ENCODE measurements at places on chromosomes 16 and 17. TPM values are rescaled to one million over a fixed set of nuclear protein-coding genes. Genes with fewer than 3 reads are reported as not detected.

Gene KRTAP3-1
- total RNA-seq, result not detected

Gene SOCS1
- 6.6 TPM for total RNA-seq

Gene PGS1
- total RNA-seq, result 18.0 TPM

Gene HOXB6
- total RNA-seq, result 4.0 TPM

Gene TBC1D3E
- total RNA-seq, result not detected

Gene NPIPB4
- total RNA-seq, result 21.2 TPM
